ENCODE measurements at places on chromosomes 1 and 21. TPM values are rescaled to one million over a fixed set of nuclear protein-coding genes. Genes with fewer than 3 reads are reported as not detected.

DNA sequence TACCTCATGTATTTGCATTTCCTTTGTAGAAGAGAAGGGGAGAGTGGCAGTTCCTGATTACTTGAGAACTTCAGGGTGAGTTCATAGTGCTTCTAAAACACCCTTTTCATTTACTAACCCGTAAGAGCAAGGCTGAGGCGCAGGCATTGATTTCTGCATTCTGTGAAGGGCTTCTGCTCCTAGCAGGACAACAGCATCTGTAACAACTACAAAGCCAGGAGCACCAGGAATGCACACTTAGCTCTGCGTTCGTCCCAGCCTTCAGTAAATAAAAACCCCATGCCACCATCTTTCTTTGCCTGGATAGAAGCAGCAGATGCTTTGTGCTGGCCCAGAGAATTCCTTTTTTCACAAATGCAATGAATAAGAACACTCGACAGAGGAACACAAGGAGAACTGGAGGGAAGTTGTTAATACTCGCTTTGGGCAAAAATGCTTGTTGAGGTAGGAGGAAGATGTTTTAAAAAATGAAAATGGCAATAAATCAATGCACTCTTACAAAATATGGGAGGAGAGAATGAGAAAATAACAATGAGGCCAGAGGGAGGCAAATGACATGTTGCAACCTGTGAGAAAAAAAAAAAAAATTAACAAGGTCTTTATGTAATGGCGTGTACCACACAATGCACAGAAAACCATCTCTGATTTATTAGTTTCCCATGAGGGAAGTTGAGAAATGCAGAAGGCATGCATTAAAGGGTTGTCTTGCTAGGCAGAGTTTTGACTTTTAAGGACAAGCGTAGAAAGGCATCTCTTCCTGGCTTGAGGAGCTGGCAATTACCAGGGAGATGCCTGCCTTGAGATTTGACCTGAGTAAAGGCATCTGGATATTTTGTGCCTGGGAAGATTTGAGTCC, 418.8 kb downstream of the DISC1 start:
- DNase-seq, result no peak

GRCh38 chr1:59442492-59442891, 145.6 kb downstream of the FGGY start:
- DNase-seq, result no peak

DNA sequence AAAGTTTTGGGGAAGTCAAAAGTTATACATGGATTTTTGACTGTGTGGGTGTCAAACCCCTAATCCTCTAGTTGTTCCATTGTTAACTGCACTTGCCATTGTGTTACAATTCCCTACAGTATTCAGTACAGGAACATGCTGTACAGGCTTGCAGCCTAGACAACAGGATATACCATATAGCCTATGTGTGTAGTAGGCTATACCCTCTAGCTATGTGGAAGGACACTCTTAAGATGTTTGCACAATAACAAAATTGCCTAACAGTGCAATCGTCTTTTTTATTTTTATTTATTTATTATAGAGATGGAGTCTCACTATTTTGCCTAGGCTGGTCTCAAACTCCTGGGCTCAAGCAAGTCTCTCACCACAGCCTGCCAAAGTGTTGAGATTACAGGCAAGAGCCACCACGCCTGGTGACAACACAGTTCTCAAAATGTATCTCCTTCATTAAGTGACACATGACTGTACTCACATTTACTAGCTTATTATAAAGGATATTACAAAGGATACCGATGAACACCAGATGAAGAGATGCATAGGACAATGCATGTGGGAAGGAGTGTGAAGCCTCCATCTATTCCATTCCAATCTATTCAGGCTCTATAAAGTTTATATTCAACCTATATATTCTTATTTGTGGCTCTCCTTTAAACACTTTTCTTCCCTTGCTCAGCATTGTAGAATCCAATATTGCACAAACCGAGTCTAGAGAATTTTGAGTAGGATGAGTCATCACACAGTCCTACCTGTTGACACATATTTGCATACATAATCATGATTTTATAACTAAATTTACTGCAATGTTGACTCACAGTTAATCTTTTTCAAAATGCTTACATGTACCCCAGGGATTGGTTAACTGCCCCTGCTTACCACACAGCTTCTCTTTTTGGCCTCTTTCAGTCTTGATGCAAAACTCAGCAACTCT, 28.4 kb upstream of the CEP350 start:
- peak; percentile 90 for DNase-seq

GRCh38 chr1:192547501-192547900, 28.1 kb upstream of the RGS1 start:
- no peak for DNase-seq

- DNase-seq, result peak; percentile 95
Measured at GRCh38 chr1:153506831-153507413, 28.9 kb downstream of the S100A6 start.

DNA sequence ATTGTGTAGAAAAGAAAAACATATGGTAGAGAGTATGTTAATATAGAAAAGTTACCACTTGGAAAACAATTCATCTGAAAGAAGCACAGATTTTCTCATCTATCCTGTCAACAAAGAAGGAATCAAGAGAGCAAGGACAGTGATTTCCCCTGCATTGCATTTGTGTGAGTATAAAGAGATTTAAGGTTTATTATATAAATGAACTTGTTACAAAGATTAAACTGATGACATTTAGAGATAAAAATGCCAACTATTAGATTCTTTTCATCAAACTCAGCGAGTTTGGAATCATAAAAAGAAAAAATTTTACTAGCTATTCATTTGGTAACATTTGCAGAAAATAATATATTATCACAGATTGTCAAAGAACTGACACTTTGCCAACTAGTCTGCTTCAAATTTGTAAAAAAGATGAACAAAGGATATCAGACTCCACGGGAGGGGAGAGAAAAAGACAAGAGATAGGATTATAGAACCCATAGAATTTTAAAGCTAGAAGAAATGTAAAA, at the start of gene RGS21:
RGS21 (plus strand) TSS at position 51 of the 509 bp plus-strand sequence. CDS start 26,045 bp downstream, outside the sequence.
- no peak for DNase-seq

- peak; percentile 34 for DNase-seq
Measured at GRCh38 chr1:198072177-198072576, 84.6 kb upstream of the NEK7 start.

- peak; percentile 76 for DNase-seq
Measured at GRCh38 chr1:193406901-193407300, 220.5 kb upstream of the B3GALT2 start.

HRNR gene
- total RNA-seq, result not detected

KIF14 gene
- 5.4 TPM for total RNA-seq

ILDR2 gene
- not detected for total RNA-seq

TMEM54 gene
- total RNA-seq, result 41.7 TPM
